Glutamatergic neuron (in vitro differentiated cells): ENCODE measurements at places on chromosomes 16 and 17.

DNA sequence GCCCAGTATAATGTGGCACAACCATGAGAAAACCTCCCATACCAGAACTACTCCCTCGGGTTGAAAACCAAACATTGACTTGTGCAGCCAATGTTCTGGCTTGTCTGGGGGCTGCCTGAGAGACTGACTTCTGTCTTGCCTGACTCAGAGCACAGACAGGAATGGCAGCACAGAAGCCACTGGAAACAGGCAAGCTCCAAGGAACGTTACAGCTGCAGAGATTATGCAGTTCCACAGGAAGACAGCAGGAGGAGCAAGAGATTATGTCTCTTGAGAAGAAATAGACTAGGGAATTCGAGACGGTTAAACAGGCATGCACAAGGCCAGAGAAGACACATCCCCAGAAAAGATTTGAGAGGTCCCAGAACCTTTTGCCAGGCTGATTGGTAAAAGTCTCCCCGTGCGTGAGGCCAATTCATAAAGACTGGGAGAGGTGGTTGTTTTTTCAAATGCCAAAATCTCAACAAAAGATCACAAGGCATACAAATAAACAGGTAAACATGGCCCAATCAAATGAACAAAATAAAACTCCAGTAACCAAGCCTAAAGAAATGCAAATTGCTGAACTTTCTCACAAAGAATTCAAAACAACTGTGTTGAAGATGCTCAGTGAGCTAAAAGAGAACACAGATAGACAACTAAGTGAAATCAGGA lies 90.6 kb upstream of the CDH5 start:
- no peak for DNase-seq

DNA sequence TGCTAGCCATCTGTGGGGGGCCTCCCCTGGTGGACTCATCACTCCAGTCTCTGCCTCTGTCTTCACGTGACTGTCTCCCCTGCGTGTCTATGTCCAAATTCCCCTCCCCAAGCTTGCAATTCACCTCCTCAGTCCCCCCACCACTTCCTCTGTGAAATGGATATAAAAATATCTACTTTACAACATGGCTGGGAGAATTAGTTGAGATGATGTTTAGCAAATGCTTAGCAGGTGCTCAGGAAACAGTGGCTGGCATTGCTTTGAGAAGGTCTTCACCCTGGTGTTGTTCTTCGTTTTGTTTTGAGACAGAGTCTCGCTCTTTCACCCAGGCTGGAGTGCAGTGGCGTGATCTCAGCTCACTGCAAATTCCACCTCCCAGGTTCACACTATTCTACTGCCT lies 8.3 kb upstream of the ZCCHC14 start:
- DNase-seq = no peak

DNA sequence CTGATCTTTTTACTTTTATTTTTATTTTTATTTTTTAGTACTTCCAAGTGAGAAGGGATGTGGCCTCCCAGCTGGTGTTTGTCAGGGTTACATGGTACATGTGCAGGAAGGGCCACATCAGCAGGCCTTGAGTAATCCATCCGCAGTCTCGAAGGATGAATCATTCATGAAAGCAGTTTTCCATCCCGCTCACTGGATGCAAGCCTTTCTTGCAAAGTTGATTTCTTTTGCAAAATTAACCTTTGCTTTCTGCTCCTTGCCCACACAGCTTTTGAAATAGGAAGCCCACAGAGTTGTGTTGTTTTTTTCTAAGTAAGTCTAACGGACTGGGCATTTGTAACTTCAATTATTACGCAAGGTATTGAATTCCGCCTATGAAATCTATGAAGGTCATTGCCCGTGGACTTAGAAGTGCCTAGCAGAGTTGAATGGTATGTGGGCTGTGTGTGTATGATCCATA lies 157.4 kb downstream of the PRKCA start:
- DNase-seq = no peak

GRCh38 chr16:54027558-54027957 lies 259.0 kb downstream of the IRX3 start:
- no peak for DNase-seq

- DNase-seq = no peak
Observed at GRCh38 chr17:48406936-48407567, 23.0 kb downstream of the SKAP1 start.

DNA sequence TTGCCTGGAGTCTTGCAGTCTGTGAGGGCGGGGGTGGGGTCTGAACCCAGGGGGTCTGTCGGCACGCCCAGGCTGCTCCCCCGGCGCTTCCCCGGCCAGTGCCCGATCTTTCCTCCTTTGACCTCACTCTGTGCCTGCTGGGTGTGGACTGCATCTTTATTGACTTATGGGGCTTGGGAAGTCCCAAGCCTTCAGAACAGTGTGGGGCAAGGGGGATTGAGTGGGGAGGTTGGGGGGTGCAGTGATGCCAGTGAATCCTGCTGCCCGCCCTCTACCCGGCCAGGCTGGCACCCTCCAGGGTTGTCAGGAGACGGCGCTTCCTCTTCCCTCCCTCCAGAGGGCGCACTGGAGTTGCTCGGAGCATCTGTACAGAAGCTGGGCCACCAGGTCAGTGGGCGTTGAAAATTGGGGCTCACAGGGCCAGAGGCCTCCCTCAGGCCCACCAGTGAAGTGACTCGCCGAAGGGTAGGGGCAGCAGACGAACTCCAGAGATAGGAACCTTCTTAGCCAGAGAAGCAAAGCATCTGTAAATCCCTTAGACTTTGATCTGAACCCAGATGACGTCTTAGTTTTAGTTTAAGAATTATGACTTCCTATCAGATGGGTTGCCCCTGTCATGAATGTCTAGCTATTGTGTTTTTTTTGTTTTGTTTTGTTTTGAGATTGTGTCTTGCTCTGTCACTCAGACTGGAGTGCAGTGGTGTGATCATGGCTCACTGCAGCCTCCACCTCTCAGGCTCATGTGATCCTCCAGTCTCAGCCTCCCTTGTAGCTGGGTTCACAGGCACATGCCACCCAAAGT lies 184.8 kb upstream of the CIBAR2 start:
- DNase-seq = peak; percentile 65

DNA sequence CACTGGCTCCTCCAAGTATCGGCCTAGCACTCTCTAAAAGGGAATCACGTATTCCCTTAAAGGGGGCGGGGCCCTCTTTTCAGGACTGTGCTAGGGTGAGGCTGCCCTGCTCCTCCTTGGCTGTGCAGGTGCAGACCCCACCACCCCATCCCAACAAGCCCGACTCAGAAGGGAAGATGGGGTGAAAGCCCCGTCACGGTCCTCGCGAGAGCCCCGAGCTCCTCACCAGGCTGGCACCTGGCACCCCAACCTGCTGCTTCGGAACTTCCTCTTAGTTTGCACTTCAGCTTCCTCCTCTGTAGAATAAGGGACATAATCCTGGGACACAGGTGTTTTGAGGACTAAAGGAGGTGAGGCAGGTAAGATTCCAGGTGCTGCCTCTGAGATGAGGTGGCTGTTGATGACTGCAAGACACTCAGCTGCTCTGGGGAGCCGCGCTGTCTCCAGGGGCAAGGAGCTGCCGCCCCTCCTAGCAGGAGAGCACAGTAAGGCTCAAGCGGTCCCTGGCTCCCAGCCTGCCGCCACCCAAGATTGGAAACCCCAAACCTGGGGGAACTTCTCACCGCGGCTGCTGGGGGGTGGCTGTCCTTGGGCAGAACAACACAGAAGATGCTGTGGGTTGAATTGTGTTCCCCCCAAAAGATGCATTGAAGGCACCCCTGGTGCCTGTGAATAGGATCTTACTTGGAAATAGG lies 88.8 kb downstream of the MGAT5B start:
- no peak for DNase-seq

DNA sequence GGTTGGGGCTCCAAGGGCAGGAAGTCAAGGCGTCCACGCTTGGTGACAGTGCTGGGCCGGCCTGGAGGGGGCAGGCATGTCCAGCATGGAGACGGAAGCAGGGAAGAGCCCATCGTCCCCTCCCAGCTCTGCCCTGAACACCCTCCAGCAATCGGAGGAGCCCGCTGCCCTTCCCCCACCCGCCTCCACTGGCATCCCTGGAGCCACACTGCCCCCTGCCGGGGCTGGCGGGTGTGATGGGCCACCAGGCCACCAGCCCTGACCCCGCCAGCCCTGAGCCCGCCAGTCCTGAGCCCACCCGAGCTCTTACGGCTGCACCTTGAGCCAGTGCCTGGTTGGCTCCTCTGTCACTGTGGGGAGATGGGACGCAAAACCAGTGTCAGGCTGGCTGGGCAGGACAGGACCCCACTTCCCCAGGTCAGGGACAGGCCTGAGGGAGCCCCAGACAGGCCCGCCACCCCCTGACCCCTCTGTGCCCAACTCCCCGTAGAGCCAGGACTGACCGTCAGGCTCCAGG lies 4.1 kb upstream of the CDH15 start:
- DNase-seq = peak; percentile 98

DNA sequence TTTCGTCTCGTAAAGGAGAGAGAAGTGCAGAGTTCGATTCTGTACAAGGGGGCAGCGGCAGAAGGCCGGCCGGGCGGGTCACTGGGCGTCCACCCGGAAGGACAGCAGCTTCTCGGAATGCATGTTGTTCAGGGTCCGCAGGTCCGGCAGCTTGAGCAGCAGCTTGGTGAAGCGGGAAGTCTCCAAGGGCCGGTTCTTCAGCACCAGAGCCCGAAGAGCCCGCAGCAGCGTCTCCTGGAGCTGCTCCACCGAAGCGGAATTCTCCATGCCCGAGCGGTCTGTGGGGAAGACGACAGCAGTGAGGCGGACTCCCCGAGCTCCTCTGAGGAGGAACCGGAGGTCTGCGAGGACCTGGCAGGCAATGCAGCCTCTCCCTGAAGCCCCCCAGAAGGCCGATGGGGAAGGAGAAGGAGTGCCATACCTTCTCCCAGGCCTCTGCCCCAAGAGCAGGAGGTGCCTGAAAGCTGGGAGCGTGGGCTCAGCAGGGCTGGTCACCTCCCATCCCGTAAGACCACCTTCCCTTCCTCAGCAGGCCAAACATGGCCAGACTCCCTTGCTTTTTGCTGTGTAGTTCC lies 7.3 kb downstream of the NR1D1 start:
- peak; percentile 44 for DNase-seq

DNA sequence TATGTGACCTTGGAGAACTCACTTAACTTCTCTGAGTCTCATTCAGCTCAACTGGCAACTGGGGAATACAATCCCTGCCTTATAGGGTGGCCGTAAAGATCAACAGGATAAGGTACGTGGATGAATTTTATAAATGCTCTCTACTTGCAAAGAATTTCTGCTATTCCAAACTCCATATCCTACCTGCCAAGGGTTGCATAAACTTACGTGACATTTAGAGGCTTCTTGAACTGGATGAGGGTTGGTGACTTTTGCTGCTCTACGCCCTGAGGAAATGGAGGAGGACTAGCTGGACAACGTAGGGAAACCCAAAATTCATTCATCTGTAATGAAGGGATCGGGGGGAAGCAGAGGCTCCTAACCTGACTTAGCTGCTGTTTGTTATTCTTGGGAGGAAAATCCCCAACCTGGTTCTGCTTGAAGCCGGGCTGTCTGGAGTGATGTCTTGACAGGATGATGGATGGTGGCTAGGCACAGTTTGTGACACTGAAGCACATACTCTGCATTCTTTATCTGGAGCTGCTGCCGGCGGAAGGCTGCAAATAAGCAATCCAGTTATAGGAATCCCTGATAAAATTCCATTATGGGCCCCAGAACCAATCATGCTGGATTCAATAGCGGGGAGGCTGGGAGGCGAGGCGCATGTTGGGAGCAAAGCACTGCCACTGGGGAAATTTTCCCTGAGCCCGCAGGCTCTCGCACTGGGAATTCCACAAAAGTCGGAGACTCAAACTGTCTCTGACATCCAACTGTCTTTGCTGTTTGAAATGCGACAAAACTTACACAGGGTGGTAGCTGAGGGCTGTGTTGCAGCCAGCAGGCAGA lies 94.7 kb upstream of the SDK2 start:
- DNase-seq = no peak
